Activated CD4-positive, alpha-beta T cell treated with anti-CD3 and anti-CD28 coated beads for 24 hours (primary cell): ENCODE measurements at places on chromosomes 3 and 15.
A peak's percentile ranks its signal among the peaks of the same experiment; 100 is the strongest.

GRCh38 chr3:33115024-33115768, 1.4 kb downstream of the CRTAP start:
- DNase-seq: no peak

- no peak for DNase-seq
These were observed 62.5 kb downstream of the CBLB start for GRCh38 chr3:105806359-105806758.

DNA sequence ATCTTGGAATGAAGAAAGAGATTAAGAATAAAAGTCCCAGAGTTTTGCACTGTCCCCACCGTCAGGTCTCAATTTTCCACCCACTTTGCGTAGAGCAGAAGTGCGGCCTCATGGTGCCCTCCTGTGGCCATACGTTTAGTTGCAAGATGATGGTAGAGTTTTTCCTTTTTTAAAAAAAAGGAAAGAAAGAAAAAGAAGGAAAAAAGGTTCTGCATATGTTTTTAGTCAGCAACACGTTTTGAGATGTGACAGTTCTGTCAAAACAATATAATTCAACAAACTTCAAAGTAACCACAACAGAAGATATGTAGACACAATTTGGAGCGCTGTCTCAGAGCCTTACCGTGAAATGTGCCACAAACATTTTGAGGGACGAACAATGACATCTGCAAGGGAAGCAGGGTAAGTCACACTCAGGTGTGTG, 24.6 kb downstream of the EBLN2 start:
- peak; percentile 38 for DNase-seq

DNA sequence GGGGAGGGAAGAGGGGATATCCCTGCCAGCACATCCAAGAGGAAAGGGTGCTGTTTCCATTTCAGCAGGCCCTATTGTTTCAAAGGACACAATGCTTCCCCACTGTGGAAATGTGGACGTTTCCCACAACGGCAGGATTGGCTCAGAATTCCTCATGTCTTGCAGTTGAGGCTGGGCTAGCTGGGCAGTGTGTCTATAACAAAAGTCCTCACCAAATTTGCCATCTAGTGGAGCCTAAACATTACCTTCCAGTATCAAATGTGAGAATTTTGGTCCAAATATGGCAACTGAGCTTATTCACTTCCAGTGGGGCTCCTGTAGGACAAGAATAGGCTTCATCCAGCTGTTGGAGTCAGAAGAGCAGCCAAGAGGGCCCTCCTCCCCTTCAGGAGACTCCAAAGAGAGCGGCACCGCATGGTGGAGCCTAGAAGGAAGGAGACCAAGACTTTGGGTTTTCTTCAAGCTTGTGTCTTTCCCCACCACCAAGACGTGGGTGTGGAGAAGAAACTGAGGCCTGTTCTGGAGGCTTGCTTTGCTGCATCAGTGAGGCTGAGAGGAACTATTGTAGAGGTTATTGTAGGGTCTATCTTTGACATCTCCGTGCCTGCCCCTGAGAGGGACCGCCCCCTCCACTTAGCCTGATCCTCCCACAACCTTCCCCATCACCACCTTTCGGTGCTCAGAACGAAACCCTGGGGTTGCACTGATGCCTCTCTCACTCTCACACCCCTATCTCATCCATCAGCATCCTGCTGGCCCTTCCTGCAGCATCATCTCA, 45.3 kb upstream of the SLCO2A1 start:
- DNase-seq: no peak

DNA sequence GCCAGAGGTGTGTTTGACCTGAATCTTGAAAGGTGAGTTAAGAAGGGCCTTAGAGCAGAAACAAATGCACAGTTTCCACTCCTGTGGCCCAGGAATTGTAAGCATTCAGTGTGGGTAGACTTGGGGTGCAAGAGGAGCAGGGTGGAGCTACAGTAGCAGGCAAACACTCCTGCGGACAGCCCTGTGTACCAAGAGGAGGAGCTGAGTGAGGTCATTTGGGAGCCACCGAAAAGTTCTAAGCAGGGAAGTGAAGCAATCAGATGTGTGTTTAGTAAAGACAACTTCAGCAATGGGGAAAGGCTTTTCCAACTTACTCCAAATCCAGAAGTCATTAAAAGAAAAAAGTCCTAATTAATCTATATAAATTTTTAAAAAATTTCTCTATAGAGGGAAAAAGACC, 99.3 kb downstream of the ARHGEF26 start:
- DNase-seq: no peak
